SHP77 treated with DMSO at 0.1 percent for 48 hours (cell line): ENCODE measurements at places on chromosomes 12 and 14.

- no peak for DNase-seq
Observed at GRCh38 chr14:77113644-77114043, 15.6 kb downstream of the CIPC start.

DNA sequence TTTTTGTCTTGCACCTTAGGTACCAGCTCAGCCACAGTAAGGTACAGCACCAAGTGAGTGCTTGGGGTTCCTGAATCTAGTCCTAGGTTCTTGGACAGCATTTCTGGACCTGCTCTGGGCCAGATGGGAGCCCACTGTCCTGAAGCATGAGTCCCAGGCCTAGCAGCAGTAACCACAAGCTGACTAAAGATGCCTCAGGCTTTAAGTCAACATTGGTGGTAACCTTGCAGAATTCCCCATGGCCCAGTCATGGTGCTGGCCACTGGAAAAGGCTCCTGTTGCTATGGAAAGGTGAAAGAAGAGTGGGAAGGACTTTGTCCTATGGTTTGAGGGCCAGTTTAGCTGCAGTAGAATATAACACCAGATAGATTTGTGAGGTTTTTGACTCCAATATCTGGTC, 86.9 kb upstream of the CLEC14A start:
- DNase-seq = no peak

DNA sequence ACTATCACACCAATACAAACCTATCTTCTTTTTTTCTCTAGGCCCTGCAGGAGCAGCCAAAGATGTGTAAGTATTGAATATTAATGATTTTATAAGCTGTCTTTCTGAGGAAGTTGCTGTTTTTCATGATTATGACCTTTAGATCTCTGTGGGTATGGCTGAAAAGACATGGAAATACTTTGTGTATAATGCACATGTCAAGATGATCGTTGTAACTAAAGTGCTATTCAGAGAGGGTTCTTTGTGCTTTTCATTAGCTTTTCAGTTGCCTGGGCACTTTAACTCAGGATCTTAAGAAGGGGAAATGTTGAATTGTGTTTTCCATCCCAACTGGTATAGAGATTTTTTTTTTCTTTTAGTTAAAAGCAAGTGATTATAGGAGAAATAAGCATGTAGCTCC, 18.1 kb downstream of the C12orf75 start:
- no peak for DNase-seq

DNA sequence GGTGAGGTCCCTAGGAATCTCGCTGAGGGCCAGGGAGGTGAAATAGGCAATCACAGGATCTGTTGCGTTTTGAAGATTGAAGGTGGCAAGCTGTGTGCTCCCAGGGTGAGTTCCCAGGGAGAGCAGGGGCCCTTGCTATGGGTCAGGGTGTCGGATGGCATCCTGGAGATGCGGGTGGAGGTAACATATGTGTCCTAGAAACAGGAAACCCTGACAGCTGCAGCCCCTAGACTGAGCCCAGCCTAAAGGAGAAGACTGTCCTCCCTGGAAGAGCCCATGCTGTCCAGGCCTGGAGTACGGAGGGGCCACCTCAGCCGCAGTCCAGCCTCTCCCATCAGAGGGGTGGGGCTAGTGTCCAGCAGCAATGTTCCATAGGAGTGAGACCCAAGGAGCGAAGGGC, 194.2 kb downstream of the NTF3 start:
- DNase-seq = no peak

- DNase-seq = no peak
Observed at GRCh38 chr14:101097109-101097793, 193.7 kb upstream of the RTL1 start.

- DNase-seq = no peak
Observed at GRCh38 chr14:98233656-98234055, 1038.3 kb downstream of the BCL11B start.

DNA sequence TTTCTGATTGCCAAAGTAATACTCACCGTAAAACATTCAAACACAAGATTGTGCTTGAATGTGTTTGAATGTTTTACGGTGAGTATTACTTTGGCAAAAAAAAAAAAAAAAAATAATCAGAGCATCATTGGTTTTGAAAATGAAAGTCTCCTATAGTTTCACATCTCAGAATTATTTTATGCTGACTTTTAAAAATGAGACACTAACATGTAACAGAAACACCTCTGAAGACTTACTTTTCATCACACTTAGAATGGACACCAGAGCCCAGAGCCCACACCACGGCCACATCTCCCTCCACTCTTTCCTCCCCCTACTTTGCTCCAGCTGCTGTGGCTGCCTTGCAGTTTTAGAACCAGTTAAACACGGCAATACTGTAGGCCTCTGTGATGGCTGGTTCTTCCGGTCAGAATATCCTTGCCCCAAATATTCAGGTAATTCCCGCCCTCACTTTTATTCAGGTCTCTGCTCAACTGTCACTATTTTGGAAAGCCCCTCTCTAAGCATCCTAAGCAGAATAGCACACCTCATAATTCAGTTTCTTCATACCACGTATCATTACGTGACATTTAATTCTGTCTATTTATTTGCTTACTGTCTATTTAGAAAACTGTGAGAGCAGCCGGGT, 138.9 kb upstream of the MAX start:
- DNase-seq = no peak

DNA sequence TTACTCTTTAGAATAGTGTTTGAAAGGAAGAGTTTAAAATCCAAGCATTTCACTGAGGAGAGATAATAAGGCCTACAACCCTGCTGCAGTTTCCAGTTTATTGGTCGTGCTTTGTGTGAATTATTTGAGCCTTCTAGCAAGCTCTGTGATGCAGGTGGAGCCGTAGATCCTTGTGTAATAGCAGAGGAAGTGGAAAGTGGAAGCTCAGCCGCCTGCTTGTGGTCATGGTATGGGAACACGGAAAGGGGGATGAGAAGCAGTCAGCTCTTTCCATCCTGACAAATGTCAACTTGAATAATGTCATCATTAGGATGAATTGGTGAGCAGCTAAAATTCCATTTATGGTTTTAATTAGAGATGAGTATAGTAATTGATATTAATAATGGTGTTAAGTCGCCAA, 29.1 kb downstream of the SYNE2 start:
- no peak for DNase-seq

GRCh38 chr12:44405297-44405696, 470.8 kb downstream of the NELL2 start:
- DNase-seq = no peak

DNA sequence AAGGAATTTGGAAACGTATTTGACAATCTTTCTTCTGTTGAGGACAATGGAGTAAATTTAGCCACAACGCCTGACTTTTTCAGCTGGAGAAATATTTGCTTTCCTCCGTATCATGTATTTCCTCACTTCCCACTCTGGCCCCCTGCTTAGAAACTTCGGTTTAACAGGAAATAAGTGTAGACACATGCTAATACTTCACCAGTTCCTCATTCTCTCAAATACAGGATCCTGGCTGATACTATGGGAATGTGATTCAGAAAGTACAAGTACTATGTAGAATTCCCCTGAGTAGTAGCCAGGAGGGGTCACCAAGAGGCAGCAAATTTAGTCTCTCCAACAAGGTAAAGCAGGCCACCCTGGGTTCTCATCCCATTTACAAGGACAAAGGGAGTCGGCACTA, 58.0 kb downstream of the FAR2 start:
- no peak for DNase-seq

DNA sequence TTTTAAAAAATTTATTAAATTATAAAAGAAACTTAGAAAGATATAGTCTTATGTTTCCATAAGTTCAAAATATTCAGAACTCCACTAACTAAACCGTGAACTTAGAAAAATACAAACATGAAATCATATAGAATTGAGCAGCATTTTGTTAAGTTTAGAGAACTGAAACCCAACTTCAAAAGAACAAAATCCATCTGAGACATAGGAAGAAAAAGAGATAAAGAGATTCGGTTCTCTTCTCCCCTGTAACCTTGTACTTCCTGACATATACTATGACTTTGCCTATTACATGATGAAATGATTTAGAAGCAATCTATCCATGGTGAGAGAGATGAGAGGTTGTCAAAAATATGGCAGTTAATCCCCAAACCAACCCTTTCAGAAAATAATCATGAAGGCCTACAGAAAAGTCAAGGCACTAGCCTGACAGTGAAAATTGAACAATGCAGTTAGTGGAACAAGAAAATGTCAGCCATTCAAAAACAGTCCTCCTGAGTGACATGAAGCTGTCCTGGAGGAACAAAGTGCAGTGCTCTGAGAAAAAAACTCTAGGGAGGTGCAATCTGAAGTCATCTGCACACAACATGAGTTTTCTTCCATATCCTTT, 44.0 kb downstream of the C12orf50 start:
- no peak for DNase-seq

DNA sequence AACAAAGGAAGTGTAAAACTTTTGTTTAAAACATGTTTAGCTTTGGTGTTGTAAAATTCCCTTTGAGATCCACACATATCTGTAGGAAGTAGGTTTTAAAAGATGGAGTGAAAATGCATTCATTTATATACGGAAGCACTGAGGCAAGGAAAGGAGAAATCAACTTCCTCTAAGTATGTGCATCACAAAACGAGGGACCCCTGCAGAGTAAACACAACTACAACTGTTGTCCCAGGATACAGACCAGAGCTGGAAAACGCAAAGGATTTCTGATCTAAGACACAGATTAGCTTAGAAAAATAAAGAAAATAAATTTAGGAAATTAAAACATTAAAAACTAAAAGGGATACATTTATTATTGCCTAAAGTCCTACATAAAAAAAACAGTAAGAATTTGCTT, 297.6 kb downstream of the MED13L start:
- no peak for DNase-seq

DNA sequence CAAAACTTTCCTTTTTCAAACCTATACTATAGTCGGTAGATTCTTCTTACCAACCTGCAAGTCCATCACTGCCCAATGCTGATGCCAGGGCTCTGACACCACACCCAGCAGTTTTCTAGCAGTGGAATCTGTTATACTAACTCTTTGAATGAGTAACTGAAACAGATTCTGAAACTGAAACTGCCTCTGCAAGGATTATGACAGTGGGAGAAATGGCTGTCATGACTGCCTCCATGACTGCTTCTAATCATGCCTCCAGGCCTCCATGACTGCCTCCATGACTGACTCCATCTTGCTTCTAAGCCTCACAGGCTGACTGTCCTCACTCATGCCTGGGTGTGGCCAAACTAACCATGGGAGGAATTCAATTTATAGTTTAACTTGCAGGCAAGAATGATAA, 29.4 kb upstream of the OXA1L start:
- DNase-seq = no peak

DNA sequence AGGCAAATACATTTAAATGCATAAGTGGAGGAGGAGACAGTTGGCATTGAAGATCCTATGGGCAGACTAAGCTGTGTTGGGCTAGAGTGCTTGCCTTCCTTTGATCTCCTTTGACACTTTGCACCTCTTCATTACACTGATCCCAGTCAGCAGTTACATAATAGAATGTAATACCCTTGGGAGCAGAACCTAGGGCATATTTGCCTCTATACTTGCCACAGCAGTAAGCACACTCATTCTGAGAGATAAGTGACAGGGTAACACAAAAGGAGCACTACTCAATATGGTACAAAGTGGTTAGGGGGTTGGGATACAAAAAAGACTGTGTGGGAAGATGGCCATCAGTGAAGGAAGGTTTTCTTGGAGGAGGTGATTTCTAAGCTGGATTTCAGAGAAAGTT, 9.0 kb downstream of the MARS1 start:
- no peak for DNase-seq

GRCh38 chr12:79732638-79733037, 41.9 kb upstream of the PAWR start:
- DNase-seq = no peak

- DNase-seq = no peak
Observed at GRCh38 chr12:11785712-11786111, 136.2 kb downstream of the ETV6 start.

- no peak for DNase-seq
Observed at GRCh38 chr12:95440401-95440800, 33.6 kb upstream of the METAP2 start.

- no peak for DNase-seq
Observed at GRCh38 chr14:80942191-80942600, 658 bp upstream of the CEP128 start.

DNA sequence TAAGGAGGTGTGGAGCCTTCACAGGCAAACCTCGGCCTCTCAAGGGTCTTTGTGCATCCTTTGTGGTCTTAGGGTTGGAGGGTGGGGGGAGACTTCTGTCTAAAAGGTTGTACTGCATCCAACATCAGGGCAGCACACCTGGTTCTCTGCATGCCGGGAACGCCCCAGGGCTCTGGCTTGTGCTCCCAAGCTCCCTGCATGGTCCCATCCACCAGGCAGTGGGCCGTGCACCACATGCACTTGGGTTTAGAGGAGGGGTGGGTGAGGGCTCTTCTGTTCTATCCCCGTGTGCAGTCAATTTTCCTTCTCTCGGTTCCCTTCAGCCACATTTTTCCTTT, 86.1 kb downstream of the CPSF2 start:
- no peak for DNase-seq

DNA sequence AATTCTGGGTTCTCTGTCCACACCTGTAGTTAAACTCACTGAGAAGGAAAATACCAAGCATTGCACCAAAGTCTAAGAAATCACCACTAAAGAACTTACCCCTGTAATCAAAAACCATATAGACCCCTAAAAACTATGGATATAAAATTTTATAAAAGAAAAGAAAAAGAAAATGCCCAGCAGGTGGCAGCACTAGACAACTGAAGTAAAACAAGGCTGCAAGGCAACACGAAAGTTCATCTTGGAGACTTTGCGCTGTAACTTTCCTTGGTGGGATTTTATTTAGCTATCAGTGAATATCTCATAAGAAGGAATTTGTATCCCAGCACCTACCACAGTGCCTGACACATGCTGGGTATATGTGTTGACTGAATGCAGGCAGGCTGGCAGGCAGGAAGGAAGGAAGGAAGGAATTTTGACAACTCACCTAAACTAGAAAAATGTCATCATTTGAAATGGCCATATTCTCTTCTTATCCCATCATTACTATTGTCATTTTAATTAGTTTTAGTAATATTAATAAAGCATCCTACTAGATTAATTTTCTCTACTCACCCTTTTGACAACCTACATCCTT, 68.2 kb upstream of the ETV6 start:
- DNase-seq = no peak

DNA sequence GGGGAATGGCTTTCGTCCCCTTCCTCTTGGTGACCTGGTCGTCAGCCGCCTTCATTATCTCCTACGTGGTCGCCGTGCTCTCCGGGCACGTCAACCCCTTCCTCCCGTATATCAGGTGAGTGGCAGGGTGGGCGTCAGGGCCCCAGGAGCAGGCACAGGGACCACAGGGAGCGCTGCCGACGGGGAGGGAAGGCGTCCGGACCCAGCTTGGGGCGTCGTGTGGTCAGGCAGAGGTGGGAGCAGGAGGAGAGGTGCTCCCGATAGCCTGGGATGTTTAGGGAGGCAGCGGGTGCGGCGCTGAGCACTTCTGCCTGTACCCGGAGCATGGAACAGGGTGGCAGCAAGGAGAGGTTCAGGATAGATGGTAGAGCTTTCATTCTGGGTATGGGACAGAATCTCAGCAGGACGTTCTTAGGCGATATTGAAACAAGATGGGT, 444 bp downstream of the DRAM1 start:
- no peak for DNase-seq
